ENCODE measurements at places on chromosomes 3 and 15.

GRCh38 chr3:133834621-133835417 lies 29.2 kb downstream of the SRPRB start:
- no peak for DNase-seq

DNA sequence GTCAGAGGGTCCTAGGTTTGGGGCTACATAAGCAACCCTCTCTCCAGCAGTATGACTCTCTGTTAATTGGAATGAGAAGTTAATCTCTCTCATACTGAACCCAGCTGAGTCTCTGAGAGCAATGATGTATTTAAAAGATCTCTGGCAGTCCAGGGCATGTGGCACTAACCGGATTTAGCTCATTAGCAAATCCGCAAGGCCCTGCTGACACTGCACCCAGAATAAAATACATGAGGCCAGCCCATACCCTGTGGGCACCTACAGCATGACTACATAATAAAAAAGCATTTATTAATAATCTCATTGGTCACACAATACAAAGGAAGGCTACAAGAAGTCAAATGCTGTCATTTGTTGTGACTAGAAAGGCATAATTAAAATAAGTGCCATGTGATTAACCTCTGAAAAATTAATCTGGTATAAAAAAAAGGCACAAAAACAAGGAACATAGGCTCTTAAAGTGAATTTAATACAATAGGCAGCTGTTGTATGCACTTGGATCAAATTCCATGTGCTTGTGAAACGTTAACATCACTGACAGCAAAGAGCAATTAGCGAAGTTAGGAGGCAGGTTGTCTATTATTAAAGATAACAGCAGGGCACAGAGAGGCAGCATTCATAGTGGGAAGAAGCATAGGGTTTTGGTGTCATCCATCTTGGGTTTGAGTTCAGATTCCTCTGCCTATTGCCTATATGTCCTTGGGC lies 381.2 kb downstream of the WDR72 start:
- no peak for DNase-seq

DNA sequence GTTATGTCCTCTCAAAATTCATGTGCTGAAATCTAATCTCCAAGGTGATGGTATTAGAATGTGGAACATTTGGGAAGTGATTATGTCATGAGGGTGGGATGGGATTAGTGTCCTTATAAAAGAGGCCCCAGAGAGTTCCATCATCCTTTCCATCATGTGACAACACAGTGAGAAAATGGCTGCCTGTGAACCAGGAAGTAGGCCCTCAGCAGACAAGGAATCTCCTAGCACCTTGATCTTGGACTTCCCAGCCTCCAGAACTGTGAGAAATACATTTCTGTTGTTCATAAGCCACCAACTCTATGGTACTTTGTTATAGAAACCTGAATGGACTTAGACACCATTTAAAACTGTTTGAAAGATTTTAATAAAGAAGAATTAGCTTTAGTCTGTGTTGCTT lies 20.8 kb downstream of the SUCNR1 start:
- DNase-seq, result no peak

GRCh38 chr3:50157827-50158529 lies 2.9 kb downstream of the SEMA3F start:
- no peak for DNase-seq

- DNase-seq, result no peak
Measured at GRCh38 chr3:106176734-106177133, 307.9 kb upstream of the CBLB start.

DNA sequence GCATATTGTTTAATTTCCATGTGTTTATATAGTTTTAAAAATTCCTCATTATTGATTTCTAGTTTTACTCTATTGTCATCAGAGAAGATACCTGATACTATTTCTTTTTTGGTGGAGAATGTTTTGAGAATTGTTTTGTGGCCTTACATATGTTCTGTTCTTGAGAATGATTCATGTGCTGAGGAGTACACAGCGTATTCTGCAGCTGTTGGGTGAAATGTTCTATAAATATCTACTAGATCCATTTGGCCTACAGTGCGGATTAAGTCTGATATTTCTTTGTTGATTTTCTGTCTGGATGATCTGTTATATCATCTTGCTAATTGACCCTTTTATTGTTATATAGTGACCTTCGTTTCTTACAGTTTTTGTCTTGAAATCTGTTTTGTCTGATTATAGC lies 109.7 kb downstream of the UBE2E2 start:
- DNase-seq, result no peak

DNA sequence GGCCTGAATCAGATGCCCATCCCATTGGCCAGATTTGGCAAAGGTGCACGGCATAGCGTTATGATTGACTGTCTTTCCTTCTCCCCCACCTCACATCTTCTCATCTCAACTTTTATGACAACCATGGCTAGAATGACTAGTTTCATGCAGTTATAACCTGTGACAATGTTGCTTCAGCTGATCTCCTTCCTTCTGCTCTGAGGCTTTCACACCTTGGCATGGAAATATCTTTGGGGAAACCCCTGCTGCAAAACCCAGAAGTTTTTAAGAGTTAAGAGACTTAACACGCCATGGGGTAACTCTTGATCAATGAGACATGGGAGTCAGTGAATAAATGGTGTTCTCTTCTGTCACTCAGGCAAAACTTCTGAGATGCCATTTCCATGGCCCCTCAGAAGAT lies 290.7 kb upstream of the MDFIC2 start:
- DNase-seq, result no peak

GRCh38 chr3:52093756-52094545 lies 37.6 kb upstream of the DUSP7 start:
- DNase-seq, result no peak

DNA sequence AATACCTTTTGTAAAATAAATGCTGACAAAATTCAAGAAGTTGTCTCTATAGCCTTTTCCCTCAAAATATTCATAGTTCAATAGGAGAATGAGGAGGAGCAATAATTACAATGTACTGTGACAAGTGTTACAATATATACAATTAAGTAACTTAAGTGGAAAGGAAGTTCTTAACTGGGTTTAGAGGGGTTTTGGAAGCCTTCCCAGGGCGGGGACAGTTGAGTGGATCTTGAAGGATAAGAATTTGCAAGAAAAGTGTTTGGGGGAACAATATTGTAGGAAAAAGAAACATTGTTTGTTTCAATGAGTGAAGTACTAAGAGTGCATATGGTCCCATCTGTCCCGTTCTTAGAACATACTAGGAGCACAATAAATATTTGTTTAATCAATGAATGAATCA lies 165.2 kb upstream of the PLSCR5 start:
- DNase-seq, result no peak

DNA sequence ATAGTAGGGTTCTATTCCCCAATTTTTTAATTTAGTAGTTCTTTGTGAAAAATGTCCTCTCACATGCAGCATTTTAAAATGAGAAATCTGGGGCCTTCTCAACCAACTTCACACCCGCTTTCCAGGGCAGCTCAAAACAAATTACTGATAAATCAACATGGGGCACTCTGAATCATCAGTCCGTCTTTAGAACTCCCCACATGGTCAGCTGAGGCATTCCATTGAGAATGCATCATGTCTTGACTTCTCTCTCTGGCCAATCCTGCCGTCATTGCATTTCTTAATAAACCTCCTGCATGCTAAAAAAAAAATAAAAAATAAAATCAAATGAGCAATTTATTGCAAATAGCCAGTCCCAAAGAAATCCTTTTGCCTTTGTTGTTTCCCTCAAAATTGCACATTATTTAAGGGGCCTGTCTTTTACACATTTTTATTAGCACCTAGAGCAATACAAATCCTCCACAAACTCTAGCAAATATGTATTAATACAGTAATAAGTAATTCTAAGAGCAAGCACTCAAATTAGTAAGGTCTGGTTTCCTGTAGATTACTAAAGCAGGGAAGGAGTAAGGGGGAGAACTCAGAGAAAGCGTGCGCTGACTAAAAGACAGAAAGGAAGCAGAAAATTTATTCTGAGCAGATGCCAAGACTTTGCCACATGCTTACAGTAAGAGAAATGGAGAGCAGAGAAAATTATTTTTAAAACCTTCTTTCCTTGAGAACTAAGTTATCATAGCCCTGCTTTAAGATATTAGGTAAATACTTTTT lies 175.7 kb downstream of the TNIK start:
- no peak for DNase-seq

- no peak for DNase-seq
Measured at GRCh38 chr3:188807006-188807405, 364.8 kb upstream of the TPRG1 start.

- DNase-seq, result no peak
Measured at GRCh38 chr15:36275656-36276055, 303.8 kb upstream of the CDIN1 start.

GRCh38 chr3:45612918-45613602 lies 18.5 kb downstream of the LIMD1 start:
- DNase-seq, result no peak

DNA sequence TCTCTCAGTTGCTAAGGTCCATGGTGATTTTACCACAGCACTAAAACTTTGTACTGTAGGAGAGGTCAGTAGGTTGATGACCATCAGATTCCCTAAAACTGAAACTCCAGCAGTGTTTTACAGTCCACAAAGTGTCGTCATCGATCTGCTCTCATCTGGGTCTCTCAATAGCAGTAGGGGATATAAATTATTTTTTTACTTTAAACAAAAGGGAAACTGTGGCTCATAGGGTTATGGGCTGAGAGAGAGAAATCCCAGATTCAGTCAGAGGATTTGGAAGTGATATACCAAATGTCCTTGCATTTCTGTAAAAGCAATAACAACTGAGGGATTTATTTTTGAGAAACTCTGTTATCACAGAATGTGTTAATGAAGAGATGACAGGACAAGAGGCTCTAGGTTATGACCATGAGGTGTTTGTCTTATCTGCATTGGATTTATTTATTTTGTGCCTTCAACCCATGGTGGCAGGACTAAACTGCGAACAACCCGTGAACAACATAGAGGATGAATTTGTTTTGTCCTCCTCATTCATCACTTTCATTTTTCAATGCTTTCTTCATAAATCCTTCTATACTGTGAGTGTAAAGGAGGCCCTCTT lies 869.7 kb downstream of the OTOL1 start:
- no peak for DNase-seq

DNA sequence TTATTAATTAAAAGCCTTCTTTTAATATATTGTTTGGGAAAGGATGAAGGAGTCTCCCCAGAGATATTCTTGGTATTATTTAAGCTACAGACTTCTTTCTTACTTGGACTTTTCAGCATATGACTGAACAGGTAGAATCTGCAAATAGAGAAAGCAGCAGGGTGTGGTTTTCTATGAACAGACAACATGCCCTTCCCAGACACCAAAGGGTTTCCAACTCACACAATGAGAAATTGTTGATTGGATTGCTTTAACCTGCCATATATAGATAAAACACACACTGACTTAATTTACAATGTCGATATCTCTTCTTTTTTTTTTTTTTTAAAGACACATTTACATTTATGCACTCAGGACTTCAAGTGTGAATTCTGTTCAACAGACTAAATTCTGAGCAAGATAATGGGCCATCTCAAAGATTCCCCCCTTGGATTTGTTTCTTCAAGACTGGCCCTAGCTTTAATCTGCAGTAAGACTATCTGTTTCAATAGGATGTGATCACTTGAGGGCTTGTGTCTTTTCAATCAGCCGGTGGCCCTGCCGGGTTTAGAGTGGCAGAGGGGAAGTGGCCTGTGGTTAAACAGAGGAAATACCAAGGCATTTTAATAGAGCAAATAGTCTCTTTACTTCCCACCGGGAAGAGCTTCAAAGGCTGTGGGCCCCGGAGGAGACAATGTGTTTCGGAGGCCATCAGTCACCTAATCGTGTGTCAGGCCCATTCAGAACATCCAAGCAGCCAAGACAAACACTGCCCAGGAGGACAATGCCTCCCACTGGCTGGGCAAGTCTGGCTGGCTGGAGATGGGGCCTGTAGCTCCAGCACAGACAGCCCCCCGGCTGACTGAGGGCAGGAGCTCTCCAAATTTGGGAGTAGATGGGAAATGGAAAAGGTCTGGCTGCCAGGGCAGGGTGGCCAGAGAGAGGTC lies 6.1 kb downstream of the IL17RD start:
- DNase-seq, result no peak

GRCh38 chr15:59165726-59166125 lies 40.9 kb upstream of the LDHAL6B start:
- no peak for DNase-seq

DNA sequence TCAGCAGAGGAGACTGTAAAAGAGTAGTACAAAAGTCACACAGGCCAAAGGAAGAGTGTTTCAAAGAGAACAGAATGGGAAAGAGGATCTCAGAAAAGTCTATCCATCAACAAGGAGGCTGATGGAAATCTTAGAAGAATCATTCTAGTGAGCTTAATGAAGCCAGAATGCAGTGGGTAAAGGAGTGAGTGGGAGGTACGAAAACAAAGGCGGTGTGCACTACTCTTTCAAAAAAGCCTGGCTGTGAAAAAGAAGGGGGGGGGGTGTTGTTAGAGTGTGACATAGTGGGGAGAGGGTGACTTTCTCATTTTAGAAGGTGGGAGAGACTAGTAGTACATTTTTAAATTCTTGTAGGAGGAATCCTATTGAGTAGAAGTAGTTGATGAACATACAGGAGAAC lies 11.7 kb downstream of the PAQR9 start:
- no peak for DNase-seq

GRCh38 chr3:14544282-14545250 lies 4.4 kb upstream of the GRIP2 start:
- DNase-seq, result no peak

All from Karpas-422 (cell line).